ENCODE measurements at places on chromosomes 5 and 9. TPM values are rescaled to one million over a fixed set of nuclear protein-coding genes. Genes with fewer than 3 reads are reported as not detected.

ADAMTS19 gene
- 0.52 TPM for total RNA-seq

MELK gene
- 0.15 TPM for total RNA-seq

GABRB2 gene
- 0.36 TPM for total RNA-seq

SLC36A3 gene
- total RNA-seq, result not detected

SOWAHA gene
- not detected for total RNA-seq

DNA sequence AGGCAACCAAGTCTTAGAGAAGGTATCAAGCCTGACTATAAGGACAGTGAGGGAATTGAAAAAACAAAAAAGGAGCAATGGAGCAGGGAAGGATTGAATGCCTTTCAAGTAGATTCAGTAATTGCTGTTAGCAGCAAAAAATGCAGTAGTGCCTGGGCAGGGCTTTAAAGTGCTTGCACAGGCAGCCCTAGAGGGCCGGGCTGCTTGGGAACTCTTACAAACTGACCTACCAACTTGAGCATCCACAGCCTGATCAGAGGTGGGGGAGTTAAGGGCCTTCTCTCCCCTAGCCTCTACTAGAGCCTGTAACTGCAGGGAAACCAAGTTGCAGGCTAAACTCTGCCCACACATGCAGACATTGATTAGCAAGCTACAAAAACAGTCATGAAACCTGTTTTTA, 19.4 kb downstream of the FXN start:
- H3K4me1 ChIP-seq, result no peaks in the 10 kb centered on the region
- no peak for DNase-seq
- H3K27me3 ChIP-seq, result no peaks in the 10 kb centered on the region
- no peak overlapping the region for H3K27ac ChIP-seq

DNA sequence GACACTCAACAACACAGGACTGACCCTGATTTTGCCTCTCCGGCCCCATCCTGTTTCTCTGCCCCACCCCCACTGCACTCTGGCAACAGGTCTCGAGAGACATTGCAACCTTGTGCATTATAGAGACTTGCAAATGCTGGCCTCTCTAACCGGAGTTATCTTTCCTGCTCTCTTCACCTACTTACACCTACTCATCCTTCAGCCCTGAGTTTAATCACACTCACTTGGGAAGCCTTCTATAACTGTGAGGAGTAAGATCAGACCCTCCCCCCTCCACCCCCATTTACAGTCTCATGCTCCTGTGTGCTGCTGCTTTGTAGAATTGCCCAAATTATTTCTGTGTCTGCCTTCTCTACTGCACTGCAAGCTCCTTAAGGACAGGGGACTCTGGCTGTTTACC, 42.8 kb downstream of the WWC1 start:
- no peaks in the 10 kb centered on the region for H3K36me3 ChIP-seq
- H3K4me3 ChIP-seq, result no peak overlapping the region
- no peaks in the 10 kb centered on the region for H3K4me1 ChIP-seq
- peaks cover 10% of the 10 kb centered on the region for H3K27me3 ChIP-seq
- no peak for DNase-seq

- no peak for DNase-seq
- H3K4me3 ChIP-seq, result no peak overlapping the region
- H3K27me3 ChIP-seq, result no peaks in the 10 kb centered on the region
- H3K4me1 ChIP-seq, result no peaks in the 10 kb centered on the region
- H3K36me3 ChIP-seq, result no peaks in the 10 kb centered on the region
These were observed 166.2 kb downstream of the PAX5 start for GRCh38 chr9:36867672-36868471.

DNA sequence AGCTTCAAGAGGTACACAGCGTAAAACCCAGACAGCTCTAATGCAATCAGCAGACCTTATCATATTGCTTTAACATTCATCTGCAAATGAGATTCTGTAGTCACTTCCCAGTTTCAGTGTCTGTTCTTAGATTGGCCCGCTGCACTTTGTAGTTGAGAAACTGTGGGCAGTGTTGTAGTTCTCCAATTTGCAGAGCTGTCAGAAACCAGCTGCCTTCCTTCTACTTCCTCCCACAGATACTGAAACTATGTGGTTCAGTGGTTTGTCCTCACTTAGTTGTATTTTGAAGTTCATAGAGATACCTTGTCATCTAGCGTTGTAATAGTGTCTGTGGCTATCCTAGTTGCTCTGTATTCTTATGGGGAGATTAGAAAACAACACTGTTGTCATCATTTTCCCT, 39.6 kb upstream of the TRIM36 start:
- DNase-seq, result no peak
- H3K4me1 ChIP-seq, result no peaks in the 10 kb centered on the region
- H3K4me3 ChIP-seq, result no peak overlapping the region
- H3K36me3 ChIP-seq, result peaks cover 35% of the 10 kb centered on the region

DNA sequence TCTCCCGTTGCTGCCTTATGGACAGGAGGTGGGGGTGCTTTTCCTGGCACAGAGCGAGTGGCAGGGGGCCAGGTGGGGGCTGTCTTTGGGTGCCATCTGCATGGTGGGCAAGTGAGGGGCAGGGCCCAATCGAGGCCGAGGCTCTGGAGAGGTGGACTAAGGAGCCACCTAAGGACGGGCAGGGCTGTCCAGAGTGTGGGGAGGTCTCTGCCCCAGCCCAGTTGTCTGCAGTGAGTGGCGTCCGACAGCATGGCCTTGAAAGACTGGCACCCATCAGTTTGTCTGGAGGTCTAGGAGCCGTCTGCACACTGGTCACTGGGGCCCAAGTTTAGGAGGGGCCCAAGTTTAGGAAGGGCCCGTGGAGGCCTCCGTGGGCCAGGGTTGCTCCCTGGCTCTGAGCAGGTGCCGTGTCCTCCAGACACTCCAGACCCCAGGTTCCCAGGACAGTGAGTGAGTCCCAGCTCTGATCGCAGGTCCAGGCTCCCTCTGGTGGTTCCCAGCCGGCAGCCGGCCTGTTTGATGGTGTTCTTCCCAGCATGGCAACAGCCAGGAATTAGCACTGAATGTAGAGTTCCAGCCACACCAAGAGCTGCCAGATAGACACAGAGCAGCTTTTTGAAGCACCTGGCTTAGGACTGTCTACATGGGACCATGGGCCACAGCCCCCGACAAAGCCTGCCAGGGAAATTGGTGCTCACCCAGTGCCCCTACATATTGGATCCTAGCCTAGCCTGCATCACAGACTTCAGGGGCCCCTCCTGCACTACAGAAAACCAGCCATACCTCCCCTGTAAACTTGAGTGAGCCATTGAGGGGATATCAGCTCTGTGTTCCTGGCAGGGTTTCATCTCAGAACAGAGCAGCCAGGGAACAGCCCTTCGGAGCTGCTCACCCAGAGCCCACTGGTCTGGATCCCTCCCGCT, 120.9 kb downstream of the WNK2 start:
- no peaks in the 10 kb centered on the region for H3K36me3 ChIP-seq
- peaks cover 35% of the 10 kb centered on the region for H3K4me1 ChIP-seq
- no peaks in the 10 kb centered on the region for H3K27me3 ChIP-seq
- no peak overlapping the region for H3K4me3 ChIP-seq
- DNase-seq, result peak; percentile 87
- peak overlapping the region; percentile 60 for H3K27ac ChIP-seq

DNA sequence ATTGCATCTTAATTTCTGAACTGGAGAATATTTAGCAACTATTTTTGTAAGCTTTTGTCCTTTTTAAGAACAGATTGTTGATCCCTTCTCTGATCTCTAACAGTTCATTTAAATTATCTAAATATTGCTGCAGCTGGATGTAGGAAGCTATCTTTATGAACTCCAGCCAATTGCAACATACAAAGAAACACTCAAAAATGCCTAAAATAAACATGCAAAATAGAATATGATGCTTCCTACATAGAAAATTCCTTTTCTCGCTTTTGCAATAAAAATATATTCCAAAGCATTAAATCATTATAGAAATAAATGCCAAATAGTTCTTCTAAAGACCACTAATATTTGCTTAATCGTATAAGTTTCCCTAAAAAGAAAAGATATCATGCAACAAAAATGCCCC, 218.6 kb downstream of the LURAP1L start:
- H3K36me3 ChIP-seq, result no peaks in the 10 kb centered on the region
- no peak for DNase-seq
- no peak overlapping the region for H3K4me3 ChIP-seq
- no peaks in the 10 kb centered on the region for H3K4me1 ChIP-seq
- no peaks in the 10 kb centered on the region for H3K27me3 ChIP-seq
- H3K27ac ChIP-seq, result no peak overlapping the region

GRCh38 chr9:124329206-124329792, 71.5 kb downstream of the NEK6 start:
- H3K4me1 ChIP-seq, result no peaks in the 10 kb centered on the region
- peaks cover 44% of the 10 kb centered on the region for H3K36me3 ChIP-seq
- no peaks in the 10 kb centered on the region for H3K27me3 ChIP-seq

GRCh38 chr9:30280229-30280900, 2104.1 kb upstream of the ACO1 start:
- H3K4me3 ChIP-seq, result no peak overlapping the region
- no peaks in the 10 kb centered on the region for H3K36me3 ChIP-seq
- no peaks in the 10 kb centered on the region for H3K27me3 ChIP-seq

DNA sequence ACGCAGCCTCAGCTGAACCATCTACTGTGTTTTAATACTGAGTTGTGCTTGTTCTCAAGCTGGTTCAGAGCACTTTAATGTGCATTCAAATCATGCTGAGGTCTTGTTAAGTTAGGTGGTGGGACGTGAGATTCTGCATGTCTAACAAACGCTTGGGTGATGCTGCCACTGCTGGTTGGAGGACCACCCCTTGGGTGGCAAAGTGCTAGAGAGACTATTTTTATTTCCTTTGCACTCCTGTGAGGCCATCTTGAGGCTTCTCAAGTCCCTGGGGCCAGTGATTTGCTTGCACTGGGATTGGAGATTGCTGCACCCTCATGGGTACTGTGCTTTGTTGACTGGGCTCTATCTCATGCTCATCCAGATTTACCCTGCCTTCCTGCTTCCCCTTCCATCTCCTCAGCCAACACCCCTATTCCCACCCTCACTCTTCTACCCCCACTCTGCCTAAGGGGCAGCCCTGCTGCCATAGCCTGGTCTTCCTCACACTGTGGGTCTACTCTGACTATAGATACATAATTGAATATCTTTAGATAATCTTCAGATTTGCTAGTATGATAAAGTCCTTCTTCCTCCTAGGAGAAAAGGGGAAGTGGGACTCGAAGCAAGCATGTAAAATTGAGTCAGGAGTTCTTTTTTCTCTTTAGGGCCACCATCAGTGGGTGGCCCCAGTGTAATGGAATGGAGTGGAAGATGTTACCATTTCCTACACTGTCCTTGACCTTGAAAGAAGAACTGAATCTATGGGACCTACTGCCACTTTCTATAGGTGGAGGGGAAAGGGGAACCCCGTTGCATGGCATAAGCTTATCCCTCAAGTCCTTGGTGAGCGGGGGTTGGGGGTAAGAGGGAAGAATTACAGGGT, 45.1 kb upstream of the SUB1 start:
- H3K4me3 ChIP-seq, result no peak overlapping the region
- no peaks in the 10 kb centered on the region for H3K4me1 ChIP-seq
- DNase-seq, result no peak
- H3K36me3 ChIP-seq, result no peaks in the 10 kb centered on the region
- H3K27me3 ChIP-seq, result no peaks in the 10 kb centered on the region

DNA sequence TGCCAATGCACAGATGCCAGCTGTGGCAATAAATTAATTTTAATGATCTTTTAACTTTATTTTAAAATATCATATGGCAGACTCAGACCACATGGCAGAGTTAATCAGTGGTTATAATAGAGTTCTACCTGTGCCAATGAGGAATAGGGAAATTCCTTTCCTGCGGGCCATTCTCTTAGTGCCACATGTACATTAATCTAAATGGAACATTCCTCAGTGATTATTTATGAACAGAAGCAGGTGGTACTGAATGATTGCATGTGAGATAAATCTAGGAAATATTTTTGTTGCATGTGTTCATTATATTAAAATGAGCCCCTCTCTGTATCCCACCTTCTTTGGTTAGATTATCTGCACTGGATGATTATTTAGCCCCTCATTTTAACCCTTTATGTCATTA, 102.3 kb downstream of the CCDC192 start:
- no peaks in the 10 kb centered on the region for H3K36me3 ChIP-seq
- no peak overlapping the region for H3K4me3 ChIP-seq
- no peak for DNase-seq
- H3K27me3 ChIP-seq, result no peaks in the 10 kb centered on the region
- H3K4me1 ChIP-seq, result peaks cover 5% of the 10 kb centered on the region
- no peak overlapping the region for H3K27ac ChIP-seq

GRCh38 chr9:98811051-98811650, 3.7 kb downstream of the GALNT12 start:
- peaks cover 8% of the 10 kb centered on the region for H3K4me1 ChIP-seq
- H3K36me3 ChIP-seq, result no peaks in the 10 kb centered on the region
- no peak for DNase-seq
- peaks cover 32% of the 10 kb centered on the region for H3K27me3 ChIP-seq
- no peak overlapping the region for H3K4me3 ChIP-seq
